ENCODE measurements at places on chromosomes 11 and 22.
A peak's percentile ranks its signal among the peaks of the same experiment; 100 is the strongest.

- no peak for DNase-seq
Observed at GRCh38 chr22:48015701-48016100, 1253.3 kb downstream of the TBC1D22A start.

- no peak for DNase-seq
Observed at GRCh38 chr11:126991596-126991995, 9.0 kb downstream of the KIRREL3 start.

DNA sequence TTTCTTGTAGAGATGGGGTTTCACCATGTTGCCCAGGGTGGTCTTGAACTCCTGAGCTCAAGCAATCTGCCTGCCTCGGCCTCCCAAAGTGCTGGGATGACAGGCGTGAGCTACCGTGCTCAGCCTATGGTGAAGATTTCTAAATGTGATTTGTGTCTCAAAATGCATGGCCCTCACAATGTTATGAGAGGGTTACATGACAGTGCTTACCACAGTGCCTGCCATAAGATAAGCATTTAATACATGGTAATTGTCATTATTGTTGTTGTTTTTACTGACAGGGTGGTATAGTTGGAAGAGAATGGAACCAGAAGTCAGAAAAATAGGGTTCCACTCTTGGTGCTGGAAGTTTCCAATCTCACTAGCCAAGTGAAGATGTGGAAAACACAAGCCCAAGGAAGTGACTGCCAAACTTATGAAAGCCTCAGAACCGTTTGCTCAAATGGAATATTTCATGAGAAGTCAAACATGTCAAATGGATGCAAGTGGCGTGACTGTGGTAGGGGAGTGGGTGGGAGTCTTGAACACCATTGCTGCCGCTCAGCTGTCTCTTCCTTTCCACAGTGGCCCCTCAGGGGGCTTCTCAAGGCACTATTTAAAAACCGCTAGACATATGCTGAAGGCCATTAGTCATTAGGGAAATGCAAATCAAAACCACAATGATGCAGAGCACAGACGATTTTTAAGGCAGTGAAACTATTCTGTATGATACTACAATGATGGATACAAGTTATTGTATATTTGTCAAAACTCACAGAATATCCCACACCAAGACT is 29.1 kb upstream of the LMO2 start:
- no peak for DNase-seq

DNA sequence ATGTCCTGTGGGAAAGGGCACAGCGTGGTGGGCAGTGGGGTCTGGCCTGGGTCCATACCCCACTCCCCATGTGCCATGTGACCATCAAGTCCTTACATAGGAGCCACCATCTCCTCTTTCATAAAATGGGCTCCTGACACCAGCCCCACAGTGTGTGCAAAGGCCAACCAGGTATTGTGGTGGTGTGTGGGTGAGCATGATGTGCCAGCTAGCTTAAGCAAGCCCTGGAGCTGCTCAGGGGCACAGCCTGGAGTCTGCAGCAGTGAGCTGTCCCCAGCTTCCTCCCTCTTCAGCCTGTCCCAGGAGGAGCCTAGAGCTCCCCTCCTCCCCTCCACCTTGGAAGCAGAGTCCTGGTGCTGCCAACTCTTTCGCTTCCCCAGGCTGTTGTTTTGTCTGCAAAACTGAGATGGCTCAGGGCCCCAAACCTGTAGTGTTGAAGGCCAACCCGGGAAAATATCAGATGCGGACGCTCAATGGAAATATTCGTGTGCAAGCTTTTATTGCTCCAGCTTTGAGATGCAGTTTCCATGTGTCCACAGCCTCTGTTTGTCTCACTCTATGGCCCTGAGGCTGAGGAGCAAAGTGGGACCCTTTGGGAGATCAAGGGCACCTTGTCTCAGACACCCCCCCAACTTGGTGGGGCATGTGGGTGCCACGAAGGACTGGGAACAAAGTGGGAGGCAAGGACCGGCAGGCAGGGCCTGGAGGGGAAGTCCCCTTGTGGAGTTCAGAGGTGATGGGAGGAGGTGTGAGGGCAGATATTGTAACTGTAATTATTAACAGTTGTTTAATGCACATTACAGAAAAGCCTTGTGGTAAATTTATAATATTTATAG is 92.6 kb downstream of the CTTN start:
- DNase-seq, result peak; percentile 14

- peak; percentile 96 for DNase-seq
Observed at GRCh38 chr11:119179983-119180382, 5.3 kb upstream of the NHERF4 start.

DNA sequence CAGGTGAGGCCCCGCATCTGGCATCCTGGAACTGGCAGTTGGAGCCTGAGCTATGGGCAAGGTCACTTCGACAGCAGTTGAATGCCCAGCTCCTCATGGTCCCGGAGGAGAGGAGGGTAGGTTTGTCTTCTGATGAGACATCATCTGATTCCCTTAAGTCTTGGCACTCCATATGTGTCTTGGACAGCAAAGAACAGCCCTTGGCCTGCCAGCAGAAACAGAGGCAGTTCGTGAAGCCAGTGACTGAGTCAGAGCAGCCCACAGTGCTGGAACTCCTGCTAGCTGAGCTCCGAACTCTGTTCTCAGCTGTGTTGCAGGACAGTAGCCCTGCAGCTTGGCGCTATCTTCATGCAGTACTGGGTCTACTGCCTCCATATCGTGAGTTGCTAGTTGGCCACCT is 1.0 kb downstream of the DNHD1 start:
- no peak for DNase-seq

DNA sequence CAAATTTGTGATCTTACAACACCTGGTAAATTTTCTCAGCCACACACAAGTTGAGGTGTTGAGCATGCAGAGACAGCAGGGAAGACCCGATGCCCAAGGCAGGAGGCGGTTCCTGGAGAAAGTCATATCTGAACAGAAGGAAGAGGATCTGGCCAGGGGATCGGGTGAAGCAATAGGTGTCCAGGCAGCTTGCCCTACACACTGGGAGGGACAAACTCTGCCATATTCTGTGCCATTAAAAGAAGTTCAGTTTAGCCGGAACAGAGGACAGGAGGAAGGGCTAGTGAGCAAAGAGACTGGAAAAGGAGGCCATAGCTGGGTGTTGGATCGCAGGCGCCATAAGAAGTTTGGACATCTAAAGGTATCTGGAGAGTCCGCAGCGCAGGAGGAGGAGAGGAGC is 76.5 kb downstream of the TMPRSS5 start:
- DNase-seq, result peak; percentile 97

- no peak for DNase-seq
Observed at GRCh38 chr11:10592331-10592730, 23.9 kb upstream of the LYVE1 start.

DNA sequence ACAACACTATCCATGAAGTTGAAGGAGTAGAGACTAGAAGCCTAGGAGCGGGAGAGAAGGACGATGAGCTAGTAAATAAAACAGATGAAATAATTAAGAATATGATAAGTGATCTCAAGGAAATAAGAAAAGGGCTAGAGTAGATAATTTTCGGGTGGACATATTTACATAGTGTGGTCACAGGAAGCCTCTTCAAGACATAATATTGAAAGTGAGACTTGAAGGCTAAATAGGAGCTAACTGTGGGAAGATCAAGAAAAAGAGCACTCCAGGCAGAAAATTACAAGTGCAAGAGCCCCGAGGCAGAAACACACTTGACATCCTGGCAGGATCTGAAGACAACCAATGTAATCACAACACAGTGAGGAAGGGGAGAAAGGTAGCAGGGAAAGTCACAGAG is 11.9 kb upstream of the PPFIBP2 start:
- DNase-seq, result no peak

DNA sequence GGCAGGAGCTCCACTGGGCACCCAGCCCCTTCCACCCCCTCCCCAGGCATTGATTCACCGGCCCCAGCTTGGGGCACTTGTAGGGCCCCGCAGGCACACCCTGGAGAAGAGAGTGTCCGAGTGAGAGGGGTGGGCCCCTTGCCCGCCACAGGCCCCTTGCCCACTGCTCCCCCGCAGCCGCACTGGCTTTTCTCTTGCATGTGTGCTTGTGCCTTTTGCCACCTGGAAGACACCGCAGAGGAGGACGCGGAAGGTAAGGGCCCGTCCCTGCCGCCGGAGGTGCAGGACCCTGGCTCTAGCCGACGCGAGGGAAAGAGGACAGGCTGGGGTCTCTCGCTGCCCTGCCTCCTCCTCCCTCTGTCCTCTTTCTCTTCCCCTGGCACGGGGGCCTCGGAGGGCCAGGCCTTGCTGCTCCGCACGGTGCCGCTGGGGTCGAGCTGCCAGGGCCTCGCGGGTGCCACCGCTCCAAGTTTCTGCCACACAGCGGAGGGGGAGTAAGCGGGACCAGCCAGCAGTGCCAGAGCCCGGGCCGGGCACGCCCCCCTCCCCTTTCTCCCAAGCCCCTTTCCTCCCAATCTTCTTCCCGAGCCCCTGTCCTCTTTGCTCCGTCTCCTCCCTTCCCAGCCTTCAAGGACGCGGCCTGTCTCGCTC is 9.5 kb downstream of the TNNT3 start:
- DNase-seq, result no peak

DNA sequence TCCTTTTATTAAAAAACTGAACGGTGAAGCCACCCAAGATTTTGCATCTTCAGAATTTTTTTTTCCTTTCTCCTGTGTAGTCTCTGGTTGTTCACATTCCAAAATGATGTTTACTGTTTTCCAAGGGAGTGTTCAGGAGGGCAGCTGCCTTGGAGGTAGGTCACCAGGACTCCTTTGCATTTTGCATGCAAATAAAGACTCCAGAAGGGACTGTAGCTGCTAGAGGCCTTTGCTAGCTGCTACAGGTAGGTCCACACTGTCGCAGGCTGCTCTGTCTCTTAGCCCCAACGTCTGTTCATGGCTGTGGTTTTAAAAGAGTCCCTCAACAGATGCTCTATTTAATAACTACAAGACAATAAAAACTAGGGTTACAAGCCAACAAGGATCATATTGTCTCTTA is 11.4 kb downstream of the CTSC start:
- peak; percentile 38 for DNase-seq

- DNase-seq, result no peak
Observed at GRCh38 chr11:106996691-106997090, 21.6 kb downstream of the GUCY1A2 start.

- DNase-seq, result no peak
Observed at GRCh38 chr11:12031856-12032544, 23.6 kb upstream of the DKK3 start.

- no peak for DNase-seq
Observed at GRCh38 chr22:24582056-24582814, 10.6 kb downstream of the LRRC75B start.

DNA sequence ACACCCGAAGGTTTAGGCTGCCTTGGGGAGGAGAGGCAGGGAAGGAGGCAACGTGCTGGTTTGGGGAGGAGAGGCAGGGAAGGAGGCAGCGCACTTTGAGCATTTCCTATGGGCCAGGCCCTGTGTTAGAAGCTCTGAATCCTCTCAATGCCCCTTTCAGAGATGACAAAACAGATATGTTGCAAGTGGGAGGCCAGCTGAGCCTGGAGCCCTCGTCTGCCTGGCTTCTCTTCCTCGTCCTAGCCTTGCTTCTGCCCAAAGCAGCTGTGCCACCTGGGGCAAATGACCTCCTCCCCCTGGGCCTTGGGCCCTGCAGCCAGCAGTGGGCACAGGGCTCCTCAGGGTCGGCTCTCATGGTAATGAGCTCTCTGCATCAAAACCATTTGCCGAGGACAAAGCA is 15.3 kb upstream of the LRRC32 start:
- DNase-seq, result no peak

- DNase-seq, result peak; percentile 66
Observed at GRCh38 chr11:109783014-109783413, 310.2 kb upstream of the ZC3H12C start.

DNA sequence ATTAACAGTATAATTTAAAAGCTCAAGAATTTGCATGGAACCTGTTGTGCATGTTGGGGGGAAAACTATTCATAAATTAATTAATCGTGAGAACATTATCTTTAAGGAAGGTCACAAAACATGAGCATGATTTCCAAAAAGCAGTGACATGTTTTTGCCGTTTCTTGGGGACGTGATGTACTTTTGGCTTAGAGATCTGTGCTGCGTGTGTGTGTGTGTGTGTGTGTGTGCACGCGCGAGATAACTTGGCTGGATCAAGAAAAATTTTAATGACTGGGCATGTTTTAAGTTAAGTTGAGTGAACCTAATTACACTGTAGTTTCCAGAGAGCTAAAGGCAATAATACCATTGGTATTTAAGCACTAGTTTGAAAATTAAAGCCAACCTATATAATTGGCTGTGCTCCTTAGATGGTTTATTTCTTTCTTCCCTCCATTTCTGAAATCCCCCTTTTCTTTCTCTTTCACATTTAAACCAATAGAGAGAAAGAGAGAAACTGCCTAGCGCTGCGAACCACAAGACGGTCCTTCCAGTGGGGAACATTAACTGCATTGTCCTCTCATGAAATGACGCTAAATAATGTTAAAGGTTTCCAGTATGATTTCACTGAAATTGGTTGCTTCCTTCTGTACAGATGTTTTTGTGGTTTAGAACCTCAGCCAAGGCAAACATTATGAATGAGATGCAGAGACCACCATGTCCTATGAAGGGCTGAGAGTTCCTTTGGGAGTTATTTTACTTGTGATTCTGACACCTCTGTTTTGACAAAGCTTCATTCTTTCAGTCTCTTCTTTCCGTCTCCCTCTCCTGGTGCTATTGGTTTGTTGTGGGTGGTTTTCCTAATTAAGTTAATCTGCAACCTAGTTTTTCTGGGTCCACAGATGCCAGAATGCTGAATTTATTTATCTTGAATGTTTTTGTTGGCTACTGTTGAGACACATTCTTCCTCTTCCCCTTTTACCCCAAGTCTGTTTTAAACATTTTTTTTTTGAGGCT is 51.7 kb downstream of the ZBTB16 start:
- DNase-seq, result no peak

DNA sequence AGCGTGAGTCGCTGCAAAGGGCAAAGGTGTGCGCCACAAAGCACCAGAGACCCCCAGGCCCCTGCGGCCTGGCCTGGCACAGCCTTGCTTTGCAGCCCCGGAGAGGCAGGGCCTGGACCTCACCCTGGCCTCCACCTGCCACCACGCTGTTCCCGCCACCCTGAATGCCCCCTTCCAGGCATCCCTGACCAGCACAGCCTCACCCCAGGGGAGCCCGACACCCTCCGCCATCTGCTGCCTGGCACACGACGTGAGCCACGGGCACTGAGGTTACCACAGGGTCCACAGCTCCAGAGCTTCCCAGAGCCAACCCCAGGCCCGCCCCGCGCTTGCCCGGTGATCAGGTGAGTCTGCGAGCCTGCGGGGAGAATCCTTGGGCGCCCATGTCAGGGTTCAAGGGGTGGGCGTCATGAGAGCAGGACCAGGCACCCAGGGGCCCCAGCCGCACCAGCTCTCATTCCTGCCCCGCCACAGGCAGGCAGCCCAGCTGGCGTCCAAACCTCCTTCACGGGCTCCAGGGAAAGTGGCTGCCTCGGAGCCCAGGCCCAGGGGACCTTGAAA is 171.3 kb downstream of the BRD1 start:
- no peak for DNase-seq

- no peak for DNase-seq
Observed at GRCh38 chr11:2507212-2507901, 62.5 kb downstream of the KCNQ1 start.
